ENCODE measurements at places on chromosomes 7 and 10.

- DNase-seq = no peak
Measured at GRCh38 chr7:98252425-98253054, 508 bp upstream of the TECPR1 start.

GRCh38 chr7:130135208-130136205 is 65.2 kb downstream of the KLHDC10 start:
- no peak for DNase-seq

- DNase-seq = no peak
Measured at GRCh38 chr7:22894546-22894945, 71.9 kb upstream of the TOMM7 start.

- DNase-seq = no peak
Measured at GRCh38 chr7:81231301-81231838, 312.5 kb upstream of the SEMA3C start.
